Left lung (tissue), 14 donors: ENCODE measurements at places on chromosomes 1 and 21. TPM values are rescaled to one million over a fixed set of nuclear protein-coding genes. Genes with fewer than 3 reads are reported as not detected.

Gene BNIPL
- 3.5 TPM for total RNA-seq

Gene KCNA2
- 0.50 TPM for total RNA-seq

Gene RGS18
- 18.0 TPM for total RNA-seq

Gene TBX19
- 1.8 TPM for total RNA-seq

Gene PGLYRP3
- not detected for total RNA-seq

Gene SOX13
- 45.0 TPM for total RNA-seq

Gene UFC1
- 93.8 TPM for total RNA-seq

Gene CAPN9
- total RNA-seq, result 5.0 TPM

Gene SPRR2F
- total RNA-seq, result not detected
